ENCODE measurements at places on chromosomes 4 and X.

DNA sequence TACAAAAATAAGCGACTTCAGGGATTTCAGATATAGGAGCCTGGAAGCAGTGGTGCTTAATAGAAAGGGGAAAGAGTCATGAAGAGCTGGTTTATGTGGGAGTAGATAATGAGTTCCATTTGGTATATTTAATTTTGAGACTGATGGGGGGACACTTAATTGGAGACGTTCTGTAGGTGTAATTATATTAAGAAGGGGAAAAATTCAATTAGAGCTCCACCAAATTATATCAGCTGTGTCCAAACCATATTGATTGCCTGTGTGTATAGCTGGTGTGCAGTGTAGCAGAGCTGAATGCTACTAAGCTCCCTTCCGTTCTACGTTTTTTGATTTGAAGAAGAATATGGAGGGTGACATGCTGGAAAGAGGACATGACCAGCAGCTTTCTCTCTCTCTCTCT lies 282.3 kb downstream of the DMD start:
- DNase-seq: no peak

GRCh38 chr4:11293866-11294265 lies 134.8 kb downstream of the HS3ST1 start:
- no peak for DNase-seq

DNA sequence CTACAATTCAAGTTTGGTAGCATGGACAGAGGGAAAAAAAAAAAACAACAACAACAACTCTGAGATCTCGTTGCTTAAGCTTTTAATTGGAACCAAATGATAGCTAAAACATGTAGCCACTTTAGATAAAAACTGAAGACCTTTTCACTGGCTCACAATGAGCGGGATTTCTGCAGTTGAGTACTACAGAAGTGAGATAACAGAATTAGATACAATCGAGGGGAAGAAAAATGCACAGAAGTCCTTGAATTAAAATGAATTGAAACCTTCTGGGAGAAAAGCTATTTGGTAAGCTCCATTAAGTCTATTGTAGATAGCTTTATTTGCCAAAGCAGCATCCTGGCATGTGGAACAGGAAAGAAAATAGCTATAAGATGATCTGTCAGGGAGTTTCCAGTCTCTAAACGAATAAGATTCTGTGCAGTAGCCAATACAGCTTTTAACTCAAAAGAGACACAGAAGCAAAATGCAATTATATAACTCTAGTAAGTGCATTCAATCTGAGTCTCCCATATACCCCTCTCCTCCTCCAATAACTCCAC lies 248.5 kb downstream of the ENOX2 start:
- no peak for DNase-seq

DNA sequence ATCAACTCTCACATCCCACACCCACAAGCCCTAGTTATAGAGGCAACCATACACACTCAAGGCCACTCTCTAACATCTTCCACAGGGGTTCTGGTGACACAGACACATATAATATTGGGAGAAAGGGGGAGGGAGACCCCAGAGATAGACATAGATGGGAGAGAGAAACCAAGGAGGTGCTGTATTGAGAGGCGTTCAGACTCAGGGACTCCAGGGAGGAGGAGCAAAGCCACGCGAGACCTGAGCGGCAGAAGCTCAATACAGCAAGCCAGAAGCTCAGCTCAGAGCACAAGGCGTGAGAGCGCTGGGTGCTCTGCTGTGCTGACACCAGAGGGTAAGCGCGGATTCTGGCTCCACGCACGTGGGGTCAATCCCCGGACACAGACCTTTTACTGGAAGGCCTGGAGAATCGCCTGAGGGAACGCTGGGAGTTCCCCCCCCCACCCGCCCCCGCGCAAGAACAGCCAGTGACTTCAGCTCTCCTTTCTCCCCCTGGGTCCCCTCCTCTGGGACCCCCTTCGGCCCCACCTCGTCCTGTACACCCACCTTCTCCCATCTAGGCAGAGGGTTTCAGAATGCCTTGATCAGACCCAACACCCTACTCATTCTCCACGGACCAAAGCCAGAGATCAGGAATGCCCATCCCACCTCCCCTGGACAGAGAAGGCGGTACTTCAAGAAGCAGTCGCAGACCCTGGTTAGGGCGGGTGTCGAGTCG lies 8.7 kb downstream of the MSX1 start:
- DNase-seq: no peak

DNA sequence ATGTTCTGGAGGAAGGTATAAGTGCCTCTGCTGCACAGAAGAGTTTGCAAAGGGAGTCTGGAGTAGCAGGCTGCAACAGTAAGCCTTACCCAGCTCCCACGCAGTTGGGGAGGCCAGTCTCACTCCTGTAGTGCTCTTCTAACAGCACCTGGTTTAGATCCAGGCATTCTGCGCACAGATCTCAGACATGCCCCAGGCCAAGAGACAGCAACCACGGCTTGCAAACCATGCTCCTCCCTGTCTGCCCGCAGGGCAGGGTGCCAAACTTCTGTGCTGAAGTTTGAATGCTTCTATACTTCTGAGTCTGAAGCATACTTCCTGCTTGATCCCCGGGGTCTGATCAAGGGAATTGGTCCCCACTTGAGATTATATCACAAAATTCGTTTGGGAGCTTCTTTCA lies 106.3 kb downstream of the LINC00632 start:
- no peak for DNase-seq

DNA sequence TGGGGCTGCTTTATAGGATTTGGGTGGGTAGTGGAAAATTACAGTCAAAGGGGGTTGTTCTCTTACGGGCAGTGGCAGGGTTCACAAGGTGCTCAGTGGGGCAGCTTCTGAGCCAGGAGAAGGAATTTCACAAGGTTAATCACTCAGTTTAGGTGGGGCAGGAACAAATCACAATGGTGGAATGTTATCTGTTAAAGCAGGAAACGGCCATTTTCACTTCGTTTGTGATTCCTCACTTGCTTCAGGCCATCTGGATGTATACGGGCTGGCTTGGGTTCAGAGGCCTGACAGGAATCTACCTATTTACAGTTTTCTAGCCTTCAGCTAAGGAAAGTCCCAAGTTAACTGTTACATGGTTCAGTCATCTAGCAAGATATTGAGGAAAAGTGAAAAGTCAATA lies 1003.5 kb downstream of the STPG2 start:
- no peak for DNase-seq

DNA sequence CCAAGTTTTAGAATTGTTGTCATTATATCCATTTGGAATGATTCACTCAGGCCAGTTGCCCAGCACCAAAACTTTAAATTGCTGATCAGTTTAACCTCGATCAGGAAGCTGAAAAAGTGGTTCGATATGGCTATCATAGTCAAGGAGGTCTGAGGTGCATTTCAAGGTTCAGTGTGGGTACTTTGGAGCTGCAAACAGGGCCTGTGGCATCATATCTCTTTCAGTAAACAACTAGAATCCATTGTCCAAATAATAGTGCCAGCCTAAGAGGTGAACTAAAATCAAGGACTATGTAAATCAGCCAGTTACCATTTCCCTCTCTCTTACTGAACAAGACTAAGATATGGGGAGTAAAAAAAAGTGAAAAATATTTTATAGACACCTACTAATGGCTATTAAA lies 14.2 kb downstream of the TMEM47 start:
- no peak for DNase-seq

DNA sequence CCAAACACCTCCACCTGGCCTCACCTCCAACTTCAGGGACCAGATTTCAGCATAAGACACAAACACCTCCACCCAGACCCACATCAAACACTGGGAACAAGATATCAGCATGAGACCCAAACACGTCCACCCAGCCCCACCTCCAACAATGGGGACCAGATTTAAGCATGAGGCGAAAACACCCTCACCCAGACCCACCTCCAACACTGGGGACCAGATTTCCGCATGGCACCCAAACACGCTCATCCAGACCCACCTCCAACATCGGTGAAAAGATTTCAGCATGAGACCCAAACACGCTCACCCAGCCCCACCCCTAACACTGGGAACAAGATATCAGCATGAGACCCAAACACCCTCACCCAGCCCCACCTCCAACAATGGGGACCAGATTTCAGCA lies 210.0 kb downstream of the ASMT start:
- DNase-seq: no peak

- DNase-seq: no peak
Observed at GRCh38 chrX:87941841-87942240, 424.2 kb downstream of the KLHL4 start.

GRCh38 chr4:65798498-65799127 lies 128.3 kb upstream of the EPHA5 start:
- no peak for DNase-seq

- DNase-seq: no peak
Observed at GRCh38 chr4:2340272-2341061, 78.0 kb downstream of the ZFYVE28 start.

GRCh38 chrX:146921204-146921603 lies 106.7 kb upstream of the CXorf51A start:
- DNase-seq: no peak

GRCh38 chr4:172938072-172938829 lies 230.4 kb upstream of the GALNT7 start:
- DNase-seq: no peak

GRCh38 chr4:47863486-47863885 lies 25.6 kb upstream of the CORIN start:
- DNase-seq: no peak

- no peak for DNase-seq
Observed at GRCh38 chrX:44265559-44265958, 77.9 kb downstream of the EFHC2 start.

GRCh38 chrX:136967966-136968365 lies 65.8 kb downstream of the GPR101 start:
- no peak for DNase-seq

DNA sequence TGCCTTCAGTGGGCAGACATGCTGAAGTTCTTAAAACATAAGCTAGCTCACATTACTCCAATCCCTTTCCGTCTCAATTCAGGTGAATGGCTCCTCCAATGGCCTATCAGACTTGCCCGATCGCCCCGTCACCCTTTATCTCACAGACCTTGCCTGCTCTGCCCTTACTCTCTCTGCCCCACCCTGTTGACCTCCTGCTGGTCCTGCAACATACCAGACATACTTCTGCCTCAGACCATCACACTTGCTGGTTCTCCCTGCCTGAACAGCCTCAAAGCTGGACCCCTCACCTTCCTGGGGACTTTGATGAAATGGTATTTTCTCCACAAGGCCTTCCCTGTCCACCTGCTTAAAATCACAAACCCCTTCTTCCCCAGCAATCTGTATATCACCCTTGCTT lies 340.1 kb upstream of the NR3C2 start:
- no peak for DNase-seq

GRCh38 chrX:75746891-75747639 lies 38.0 kb downstream of the MAGEE2 start:
- DNase-seq: no peak

DNA sequence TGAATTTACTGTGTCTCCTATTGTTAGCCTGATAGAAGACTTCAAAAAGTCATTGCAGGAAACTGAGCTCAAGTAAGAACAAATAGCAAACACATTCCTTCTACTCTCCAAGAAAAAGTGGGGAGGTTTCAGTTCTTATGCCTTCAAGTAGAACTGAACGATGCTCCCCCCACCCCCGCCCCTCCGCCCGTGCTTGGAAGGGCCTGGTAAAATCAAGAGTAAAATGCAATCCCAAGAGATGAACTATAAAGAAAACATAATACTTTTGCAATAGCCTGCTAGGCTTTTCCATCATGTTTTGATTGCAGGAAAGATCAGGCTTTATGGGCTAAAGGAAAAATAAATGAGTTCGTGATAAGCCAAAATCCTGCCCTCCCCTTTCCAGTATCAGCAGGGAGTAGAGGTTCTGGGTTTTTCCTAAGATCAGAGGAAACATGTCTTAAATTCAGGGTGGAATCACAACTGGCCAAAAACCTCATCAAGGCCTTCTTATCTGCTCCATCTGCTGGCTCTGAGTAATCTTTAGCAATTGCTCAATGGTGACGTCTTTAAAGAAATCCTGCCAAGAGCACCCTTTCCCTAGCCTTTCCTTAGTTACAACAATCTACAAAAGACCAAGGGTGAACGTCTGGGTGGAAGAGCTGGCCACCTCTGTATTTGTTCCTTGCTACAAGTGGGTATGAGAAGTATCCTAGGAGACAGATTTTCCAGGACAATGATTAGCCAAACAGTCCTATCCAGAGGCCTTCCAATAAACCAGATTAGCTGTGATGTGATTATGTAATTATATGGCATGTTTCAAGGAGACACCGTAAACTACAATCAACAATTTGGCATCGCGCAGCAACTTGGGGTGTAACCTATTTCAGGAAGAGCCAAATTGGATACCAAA lies 66.3 kb upstream of the FAM9C start:
- peak; percentile 88 for DNase-seq

GRCh38 chr4:175954685-175955084 lies 111.0 kb upstream of the WDR17 start:
- no peak for DNase-seq

DNA sequence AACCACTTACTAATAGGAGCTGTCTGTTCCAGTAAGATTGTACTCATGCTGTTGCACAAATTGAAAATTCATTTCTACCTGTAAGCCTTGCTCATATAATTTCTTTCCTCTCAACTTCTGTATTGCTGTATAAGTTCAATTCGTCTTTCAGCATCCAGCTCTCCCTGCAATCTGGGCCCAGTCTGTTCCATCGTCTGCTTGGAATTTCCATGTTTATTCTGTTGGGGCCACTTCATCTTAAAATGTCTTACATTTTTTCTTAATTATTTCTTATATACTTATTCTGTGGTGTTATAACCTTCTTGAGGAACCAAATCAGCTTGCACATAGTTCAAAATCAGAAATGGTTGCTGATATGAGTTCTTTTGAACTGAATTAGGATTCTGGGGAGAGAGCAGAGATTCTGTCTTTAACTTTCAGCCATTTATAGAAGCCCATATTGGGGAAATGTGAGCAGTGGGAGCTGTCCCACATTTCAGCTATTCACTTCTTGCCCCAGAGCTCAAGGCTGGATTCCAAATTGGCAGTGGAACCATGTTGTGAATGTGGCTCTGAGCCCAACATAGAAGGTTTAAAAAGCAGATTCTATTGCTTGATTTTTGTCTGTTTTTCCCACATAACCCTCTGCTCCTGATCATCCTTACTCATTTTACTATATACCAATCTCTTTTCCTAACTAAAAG lies 291.9 kb downstream of the BMPR1B start:
- DNase-seq: no peak

DNA sequence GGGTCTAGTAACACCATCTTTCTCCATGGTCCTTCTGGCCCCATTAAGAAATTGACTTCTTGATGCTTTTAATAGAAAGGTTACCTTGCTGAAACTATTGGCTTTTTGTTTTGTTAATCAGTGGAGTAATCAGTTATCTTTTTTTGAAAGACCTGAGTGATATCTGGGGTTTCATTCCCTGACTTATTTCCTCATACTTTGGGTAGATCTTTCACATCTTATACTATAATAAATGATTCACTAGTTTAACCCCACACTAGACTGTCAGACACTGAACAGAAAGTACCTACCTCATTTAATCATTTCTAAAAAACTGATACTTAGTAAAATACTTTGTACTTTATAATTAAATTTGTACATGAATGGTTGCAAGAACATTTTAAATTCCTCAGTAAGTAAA lies 1021.1 kb downstream of the STIM2 start:
- no peak for DNase-seq

GRCh38 chrX:71198066-71198465 lies 25.0 kb upstream of the GJB1 start:
- DNase-seq: no peak

- DNase-seq: no peak
Observed at GRCh38 chr4:122823476-122823875, 3.2 kb upstream of the FGF2 start.
